ENCODE measurements at places on chromosomes 6 and 20. TPM values are rescaled to one million over a fixed set of nuclear protein-coding genes. Genes with fewer than 3 reads are reported as not detected.

TCF21 gene
- total RNA-seq = 22.2 TPM

HLA-F gene
- 69.6 TPM for total RNA-seq

CDH4 gene
- 0.45 TPM for total RNA-seq

C20orf202 gene
- 0.17 TPM for total RNA-seq

RNF182 gene
- total RNA-seq = 0.40 TPM

HNF4A gene
- total RNA-seq = not detected

HLA-DRB5 gene
- total RNA-seq = 0.99 TPM

SAPCD1 gene
- total RNA-seq = not detected
